ENCODE measurements at places on chromosomes 11 and 22.

DNA sequence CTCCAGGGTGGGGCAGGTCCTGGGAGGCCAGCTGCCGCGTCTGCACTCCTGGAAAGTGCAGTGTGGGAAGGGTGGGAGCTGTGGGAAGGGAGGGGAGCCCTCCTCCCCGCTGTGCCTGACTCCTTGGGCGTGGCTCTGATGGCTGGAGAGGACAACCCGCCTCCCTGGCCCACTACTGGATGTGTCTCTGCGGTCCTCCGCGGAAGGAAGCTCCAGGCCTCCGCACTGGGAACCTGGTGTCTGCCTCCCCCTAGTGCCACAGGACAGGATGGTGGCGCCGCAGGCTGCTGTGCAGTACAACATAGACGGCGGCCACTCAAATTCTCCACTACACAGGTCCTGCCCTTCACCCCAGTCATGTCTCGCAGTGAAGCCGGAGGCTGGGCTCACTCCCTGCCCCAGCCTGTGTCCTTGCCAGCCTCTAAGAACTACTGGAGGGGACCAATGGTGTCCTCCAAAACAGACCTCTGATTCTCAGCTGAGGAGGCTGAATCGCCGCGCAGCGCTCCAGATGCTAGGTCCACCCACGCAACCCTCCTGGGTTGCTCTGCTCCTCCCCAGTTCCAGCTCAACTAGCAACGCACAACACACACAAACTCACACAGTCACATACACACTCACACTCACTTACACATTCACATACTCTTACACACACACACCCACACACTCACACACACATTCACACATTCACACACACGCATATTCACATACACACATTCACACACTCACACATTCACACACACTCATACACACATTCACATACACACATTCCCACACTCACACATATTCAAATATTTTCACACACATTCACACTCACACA lies 12.4 kb upstream of the DSCAML1 start:
- DNase-seq: no peak

GRCh38 chr11:68974421-68975194 lies 6.2 kb downstream of the MRGPRD start:
- no peak for DNase-seq

- no peak for DNase-seq
These were observed 989.3 kb downstream of the BRD1 start for GRCh38 chr22:48838376-48838775.

DNA sequence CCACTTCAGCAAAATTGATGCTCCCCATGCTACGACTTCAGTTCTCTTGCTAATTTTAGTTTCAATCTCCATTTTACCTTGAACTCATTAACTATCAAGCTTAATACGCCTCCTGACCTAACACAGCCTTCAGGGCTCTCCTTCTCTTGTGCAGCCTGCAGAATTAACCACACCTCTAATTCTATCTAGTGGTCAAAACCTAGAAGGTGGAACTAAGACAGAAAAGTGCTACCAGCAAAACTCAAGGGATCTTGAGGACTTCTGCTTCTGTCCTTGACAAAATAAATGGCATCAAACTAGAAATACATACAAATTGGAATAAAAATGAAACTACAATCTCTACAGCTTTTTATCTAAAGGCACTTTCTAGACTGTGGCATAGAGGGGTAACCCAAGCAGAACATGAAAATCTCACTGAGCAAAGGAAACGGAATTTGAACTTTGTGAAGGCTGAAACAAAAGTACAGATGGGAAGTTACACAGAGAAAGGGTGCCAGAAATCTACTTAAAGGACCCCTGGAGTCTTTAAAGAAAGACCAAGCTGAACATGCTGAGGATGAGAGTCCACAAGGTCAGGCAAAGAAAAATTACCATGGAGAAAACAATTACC lies 10.7 kb downstream of the CWF19L2 start:
- DNase-seq: no peak

DNA sequence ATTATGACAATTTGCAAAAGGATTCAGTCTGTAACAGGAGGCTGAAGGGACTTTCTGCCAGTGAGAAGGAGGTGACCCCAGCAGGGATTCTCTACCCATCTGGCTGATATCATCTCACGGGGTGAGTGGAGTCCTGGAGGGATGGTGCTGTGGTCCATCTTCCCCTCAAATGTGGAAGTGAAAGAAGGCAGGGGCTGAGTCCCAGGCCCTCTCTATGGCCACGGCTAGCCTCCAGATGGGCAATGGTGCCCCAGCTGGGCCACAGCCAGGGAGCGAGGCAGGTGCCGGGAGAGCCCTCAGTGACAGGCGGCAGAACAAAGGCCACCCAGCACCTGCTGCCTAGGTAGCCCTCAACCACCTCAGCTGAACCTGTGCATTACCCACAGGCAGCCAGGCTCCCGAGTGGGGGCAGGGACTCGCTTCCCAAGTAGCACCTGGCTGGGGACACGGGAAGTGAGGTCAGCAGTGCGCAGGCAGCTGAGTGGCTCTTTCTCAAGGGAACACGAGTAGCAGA lies 6.7 kb downstream of the NECTIN1 start:
- DNase-seq: no peak

GRCh38 chr22:39388261-39389011 lies 11.1 kb upstream of the TAB1 start:
- DNase-seq: peak; percentile 86

GRCh38 chr11:110261195-110262071 lies 35.0 kb downstream of the RDX start:
- no peak for DNase-seq

- no peak for DNase-seq
These were observed 177.1 kb downstream of the LRRC4C start for GRCh38 chr11:41282395-41282794.

DNA sequence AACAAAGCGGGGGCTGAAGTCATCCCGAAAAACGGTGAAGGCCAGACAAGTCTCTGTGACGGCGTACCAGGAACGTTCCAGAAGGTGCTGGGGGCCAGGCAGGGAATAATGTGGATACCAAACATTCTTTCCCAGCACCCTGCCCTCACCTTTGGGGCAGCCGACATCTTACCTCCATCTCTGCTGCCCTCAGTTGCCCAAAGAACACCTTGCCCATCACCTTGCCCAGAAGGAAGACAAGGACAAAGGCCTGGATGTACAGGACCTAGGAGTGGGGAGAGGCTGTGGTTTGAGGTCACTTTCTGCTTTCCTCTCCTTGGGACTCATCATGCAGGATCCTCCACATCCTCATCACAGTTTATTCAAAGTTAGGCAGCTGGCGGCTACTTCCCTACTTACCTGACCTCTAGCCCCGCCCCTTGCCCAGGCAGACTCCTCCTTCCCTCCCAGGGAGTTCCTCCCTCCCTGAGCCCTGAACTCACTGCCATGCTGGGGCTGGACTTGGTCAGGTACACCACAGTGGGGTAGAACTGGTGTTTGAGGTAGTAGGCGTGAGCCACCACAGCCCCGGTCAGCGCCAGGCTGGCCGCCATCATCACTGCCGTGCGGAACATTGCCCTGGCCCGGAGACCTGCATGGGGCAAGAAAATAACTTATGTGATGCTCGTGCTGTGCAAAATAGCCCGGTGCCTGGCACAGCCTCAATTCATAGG lies 1.2 kb downstream of the SYVN1 start:
- DNase-seq: no peak

DNA sequence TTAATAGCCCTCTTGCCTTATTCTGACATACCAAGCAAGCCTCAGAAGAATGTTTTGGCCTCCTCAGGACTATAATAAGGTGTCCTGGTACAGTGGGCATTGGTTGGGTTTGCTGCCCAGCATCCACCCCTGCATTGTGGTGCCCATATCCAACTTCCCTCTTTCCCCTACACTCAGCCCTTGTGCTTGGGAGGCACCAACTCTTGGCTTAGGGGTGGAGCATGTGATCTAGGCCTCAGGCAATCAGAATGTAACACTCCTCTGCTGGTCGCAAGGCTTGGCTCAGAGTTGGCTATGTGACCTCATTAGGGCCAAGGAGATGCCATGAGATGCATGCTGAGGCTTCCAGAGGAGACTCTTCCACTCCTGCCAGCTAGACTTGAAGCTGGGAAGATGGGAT lies 123.0 kb downstream of the CSNK2A3 start:
- no peak for DNase-seq

DNA sequence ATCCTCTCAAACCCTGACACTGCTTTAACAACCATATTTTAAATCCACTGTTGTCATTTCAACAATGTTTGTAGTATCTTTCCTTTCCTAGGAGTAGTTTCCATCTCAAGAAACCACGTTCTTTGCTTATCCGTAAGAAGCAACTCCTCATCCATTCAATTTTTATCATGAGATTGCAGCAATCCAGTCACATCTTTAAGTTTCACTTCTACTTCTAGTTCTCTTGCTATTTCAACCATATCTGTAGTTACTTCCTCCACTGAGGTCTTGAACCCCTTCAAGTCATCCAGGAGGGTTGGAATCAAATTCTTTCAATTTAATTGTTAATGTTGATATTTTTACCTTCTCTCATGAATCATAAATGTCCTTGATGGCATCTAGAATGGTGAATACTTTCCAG lies 22.4 kb downstream of the CCDC82 start:
- no peak for DNase-seq

GRCh38 chr22:25979968-25980367 lies 189.3 kb upstream of the SEZ6L start:
- no peak for DNase-seq

DNA sequence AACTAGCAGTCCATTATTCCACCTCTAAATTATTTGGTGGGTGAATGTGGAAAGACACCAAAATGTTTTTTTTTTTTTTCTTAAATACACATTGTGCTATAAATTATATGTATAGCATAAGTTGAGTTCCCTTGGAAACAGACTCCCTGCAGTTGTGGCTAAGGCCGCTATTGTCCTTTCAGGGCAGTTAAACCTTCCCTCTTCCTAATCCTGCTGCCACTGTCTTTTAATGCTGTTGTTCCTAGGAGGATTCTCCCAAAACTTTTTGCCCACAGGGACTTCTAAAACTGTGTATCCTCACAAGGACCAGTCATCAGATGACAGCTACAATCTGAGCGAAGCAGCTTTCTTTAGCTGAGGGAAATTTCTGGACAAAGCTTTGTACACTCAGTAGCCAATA lies 478.9 kb upstream of the CHORDC1 start:
- no peak for DNase-seq

DNA sequence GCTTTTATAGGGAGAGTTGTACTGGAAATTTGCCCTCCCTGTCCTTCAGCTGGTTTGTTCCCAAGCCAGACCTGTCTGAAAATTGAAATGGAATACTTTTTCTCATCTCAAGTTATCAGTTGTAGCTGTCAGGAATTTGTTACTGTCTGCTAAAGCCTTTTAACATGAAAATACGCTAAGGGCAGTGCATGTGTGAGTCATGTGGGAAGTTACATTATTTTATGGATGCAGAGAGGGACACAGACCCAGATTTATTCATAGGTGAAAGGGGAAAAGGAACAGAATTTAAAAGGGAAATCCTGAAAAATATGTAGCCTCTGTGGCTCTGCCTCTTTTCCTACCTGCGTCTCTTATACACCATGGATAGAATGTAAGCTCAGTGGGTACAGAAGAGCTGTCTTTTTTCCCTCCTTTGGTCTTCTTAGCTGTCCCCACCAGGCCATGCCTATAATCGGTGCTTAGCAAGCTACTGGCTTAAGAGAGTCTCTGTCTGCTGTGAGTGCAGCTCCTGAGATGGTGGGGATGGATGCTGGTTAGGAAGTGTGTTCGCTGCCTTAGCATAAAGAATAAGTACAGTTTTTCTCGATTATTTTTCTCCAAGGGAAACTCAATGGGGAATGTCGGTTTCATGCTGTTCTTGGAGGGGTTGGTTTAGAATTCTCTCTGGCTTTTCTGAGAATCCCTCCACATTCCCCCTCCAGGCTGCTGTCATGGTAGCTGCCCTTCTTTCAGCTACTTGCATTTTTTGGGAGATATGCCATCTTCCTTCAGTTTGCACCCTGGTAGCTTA lies 166.8 kb downstream of the TEAD1 start:
- DNase-seq: no peak

- no peak for DNase-seq
These were observed 2.1 kb upstream of the MIF start for GRCh38 chr22:23892130-23892529.

GRCh38 chr11:34730544-34731295 lies 109.8 kb downstream of the EHF start:
- no peak for DNase-seq

DNA sequence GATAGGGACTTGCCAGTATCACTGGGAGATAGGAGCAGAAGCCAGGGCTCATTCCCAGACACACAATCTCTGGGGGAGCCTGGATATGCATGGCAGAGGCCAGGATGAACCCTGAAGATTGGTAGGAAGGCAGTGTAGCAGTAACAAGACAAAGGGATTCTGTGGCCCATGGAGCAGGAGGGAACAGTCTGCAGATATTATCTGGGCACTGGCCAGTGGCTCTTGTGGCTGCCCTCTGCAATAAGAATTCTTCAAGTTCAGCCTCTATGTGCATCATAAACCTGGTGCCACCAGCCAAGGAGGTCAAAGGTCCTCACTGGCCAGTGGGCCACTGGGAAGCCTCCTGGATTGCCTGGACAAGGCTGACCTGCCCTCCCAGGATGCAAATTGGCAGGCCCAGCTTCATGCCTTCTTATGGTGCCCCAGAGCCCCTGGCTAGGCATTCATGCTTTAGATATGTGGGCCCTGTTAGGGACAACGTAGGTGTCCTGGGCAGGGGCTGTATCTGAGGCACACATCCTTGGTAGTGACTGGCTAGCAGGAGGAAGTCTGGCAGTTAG lies 29.2 kb downstream of the KCNQ1OT1 start:
- no peak for DNase-seq

DNA sequence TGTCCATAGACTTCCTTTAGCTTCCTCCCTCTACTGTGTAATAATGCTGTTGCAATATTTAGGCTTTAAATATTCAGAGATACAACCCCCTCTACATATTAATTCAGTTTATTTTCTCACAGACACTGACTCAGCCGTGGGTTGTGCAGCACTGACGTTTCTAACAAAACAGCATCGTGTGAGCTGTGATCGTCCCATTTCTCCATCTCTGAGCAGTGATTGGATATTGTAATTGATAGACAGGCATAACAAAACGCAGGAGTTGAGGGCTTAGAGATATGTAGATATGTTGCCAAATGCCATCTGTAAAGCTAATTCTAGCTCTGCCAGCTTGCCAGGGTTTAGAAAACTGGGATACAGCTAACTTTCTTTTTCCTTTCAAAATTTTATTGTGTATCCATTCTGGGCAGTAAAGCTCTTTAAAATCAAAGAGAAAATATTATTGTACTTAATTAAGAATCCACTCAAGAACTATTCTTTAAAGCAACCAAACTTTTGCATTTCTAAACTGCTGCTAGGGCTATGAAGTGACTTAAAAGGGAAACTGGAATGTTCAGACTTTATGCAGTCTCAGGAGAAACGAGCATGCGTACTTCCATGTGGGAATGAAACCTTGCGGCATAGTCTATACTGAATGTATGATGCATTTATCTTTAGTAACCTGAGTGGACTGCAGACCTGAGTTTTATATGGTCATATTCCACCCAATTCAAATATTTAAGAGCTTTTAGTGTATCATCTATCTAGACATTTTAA lies 22.7 kb downstream of the BTBD10 start:
- no peak for DNase-seq

- DNase-seq: no peak
These were observed 2.2 kb downstream of the TNKS1BP1 start for GRCh38 chr11:57322256-57323166.

DNA sequence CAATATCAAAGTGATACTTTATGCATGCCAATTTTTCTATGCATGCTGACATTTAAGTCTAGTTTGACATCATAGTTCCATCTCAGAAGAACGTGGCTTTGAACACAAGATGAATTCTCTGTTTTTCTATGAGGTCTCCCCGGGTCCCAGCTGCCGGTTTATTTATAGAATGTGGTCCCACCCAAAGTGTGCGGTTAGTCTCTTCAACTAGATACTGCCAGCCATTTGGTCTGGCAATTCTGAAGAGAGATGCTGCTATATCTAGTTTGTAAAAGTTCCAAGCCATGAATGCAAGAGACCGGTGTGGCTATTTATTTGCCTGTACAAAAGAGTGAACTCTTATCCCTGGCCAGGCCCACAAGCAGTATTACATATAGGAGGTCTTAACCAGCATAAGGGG lies 9.2 kb downstream of the OR5A2 start:
- DNase-seq: no peak

Measured in left renal cortex interstitium (tissue), 4 donors.